ENCODE measurements at places on chromosomes 3 and 15. TPM values are rescaled to one million over a fixed set of nuclear protein-coding genes. Genes with fewer than 3 reads are reported as not detected.

ASB14 gene
- not detected for total RNA-seq

DNA sequence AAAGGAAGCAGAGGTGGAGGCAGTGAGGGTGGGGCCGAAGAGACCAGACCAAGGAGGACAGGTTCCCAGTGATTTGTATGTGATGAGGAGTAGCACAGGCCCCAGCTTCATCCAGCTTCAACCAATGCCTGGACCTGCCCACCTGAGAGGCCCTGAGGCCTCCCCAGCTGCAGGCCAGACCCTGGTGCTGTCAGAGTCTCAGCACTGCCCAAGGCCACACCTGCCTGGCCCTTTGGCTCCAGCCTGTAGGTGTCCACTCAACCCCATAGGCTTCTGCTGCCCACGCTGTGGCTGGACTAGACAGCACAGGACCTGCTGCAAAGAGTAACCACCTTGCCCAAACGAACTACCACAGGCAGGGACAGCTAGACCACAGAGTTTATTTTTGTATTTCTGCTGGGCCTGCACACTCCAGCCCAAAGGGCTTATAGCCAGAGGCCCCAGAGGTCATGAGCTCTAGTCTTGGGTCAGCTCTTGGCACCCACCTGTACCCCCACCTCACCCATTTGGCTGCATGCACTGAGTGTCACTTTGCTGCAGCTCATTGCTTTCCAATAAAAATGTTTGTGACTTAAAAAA, 81.9 kb upstream of the CDV3 start:
- no peaks in the 10 kb centered on the region for H3K36me3 ChIP-seq
- H3K27me3 ChIP-seq: no peaks in the 10 kb centered on the region
- no peak for DNase-seq
- no peak overlapping the region for H3K27ac ChIP-seq
- H3K4me3 ChIP-seq: no peak overlapping the region

ITPKA gene
- 15.5 TPM for total RNA-seq

GRCh38 chr3:39934696-39935095, 125.3 kb downstream of the MYRIP start:
- no peak overlapping the region for H3K4me3 ChIP-seq
- no peak overlapping the region for H3K27ac ChIP-seq

- no peak overlapping the region for H3K4me3 ChIP-seq
- no peaks in the 10 kb centered on the region for H3K36me3 ChIP-seq
- H3K27ac ChIP-seq: no peak overlapping the region
- no peak for DNase-seq
Measured at GRCh38 chr15:51846066-51846462, 16.6 kb downstream of the TMOD3 start.

GRCh38 chr15:40428185-40428584, 12.6 kb upstream of the BAHD1 start:
- H3K4me1 ChIP-seq: no peaks in the 10 kb centered on the region
- H3K27ac ChIP-seq: no peak overlapping the region
- no peak for DNase-seq
- no peaks in the 10 kb centered on the region for H3K36me3 ChIP-seq

DNA sequence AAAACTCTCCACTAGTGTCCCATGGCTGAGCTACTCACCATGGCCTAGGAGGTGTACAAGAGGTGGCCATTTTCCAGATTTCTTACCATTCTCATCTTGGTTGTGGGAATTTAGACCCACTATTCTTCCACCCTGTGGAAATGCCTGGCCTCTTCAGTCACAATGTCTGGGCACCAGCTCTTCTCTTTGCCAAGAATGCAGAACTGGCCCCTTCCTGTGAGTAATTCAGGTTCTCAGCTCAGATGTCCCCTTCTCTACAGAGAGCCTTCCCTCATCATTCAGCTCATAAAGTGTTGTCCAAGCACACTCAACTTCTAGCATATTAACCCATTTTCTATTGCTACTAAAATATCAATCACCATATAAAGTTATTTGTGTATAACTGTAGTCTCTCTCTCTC, 575.5 kb upstream of the KCNMB2 start:
- no peak overlapping the region for H3K27ac ChIP-seq
- no peak overlapping the region for H3K4me3 ChIP-seq
- no peak for DNase-seq
- H3K36me3 ChIP-seq: no peaks in the 10 kb centered on the region
- H3K4me1 ChIP-seq: no peaks in the 10 kb centered on the region

SH2D7 gene
- total RNA-seq: not detected

GATA2 gene
- 0.60 TPM for total RNA-seq

DNA sequence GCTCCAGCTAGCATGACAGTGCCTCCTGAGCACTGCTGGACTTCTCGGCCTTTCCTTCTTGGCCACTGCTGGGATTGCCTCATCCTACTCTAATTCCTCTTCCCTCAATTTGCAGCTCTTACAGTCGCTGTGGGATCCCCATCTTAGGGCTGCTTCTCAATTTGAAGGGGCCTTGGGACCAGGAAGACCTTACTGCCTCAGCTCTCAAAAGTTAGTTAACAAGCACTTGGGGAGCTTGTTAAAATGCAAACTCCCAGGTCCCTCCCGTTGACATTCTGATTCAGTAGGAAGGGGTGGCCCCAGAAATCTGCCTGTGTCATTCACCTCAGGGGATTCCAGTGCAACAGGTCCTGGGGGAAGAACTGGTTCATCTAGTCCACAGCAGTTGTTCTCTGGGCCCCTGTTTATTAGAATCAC, 14.8 kb downstream of the BDH1 start:
- H3K4me3 ChIP-seq: no peak overlapping the region
- H3K4me1 ChIP-seq: no peaks in the 10 kb centered on the region
- no peaks in the 10 kb centered on the region for H3K36me3 ChIP-seq
- DNase-seq: no peak
- no peaks in the 10 kb centered on the region for H3K27me3 ChIP-seq

SCN11A gene
- 0.12 TPM for total RNA-seq

Data from right lobe of liver (tissue), 6 donors.